ENCODE measurements at places on chromosomes 3 and 15.

GRCh38 chr3:134775831-134776230 is 19.2 kb upstream of the EPHB1 start:
- no peak for DNase-seq

DNA sequence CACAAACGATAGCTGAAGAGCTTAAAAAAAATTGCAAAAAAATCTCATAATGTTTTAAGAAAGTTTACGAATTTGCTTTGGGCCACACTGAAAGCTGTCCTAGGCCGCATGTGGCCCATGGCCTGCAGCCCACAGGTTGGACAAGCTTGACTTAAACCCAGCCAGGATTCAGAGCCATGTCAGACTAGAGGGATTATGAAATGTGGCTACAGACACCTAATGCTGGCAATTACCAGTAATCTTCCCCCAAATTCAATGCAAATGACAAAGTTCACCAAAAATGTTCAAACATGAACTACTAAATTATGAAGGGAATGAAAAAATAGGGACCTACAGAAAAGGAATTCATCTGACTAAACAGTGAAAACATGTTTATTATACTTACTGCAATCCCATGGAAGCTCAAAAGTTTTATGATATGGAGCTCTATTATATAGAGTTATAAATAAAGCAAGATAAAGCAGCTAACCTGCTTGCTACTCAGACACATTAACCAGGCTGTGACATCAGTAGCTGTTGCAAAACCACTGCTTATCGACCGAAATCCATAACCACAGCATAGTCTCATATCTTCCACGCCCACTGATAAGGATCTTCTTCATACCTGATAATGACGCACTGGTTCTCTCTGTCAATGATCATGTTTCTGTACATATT is 49.2 kb downstream of the LDHAL6B start:
- DNase-seq = no peak

DNA sequence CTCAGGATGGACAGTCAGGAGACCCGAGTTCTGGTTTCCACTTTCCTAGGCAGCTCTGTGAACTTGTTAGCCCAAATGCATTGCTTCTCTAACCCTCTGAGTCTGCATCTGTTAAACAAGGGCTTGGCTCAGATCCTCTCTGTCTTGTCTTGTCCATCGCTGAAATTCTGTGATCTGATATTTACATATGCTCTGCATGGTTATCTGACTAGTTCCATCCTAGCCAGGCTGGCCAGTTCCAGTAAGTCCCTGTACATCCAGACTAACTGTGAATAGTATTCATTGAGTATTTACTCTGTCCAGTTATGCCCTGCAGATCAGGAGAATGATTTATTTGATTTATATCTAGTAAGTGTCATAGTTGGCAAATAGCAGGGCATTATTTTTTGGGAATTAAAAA is 27.0 kb upstream of the SV2B start:
- no peak for DNase-seq

DNA sequence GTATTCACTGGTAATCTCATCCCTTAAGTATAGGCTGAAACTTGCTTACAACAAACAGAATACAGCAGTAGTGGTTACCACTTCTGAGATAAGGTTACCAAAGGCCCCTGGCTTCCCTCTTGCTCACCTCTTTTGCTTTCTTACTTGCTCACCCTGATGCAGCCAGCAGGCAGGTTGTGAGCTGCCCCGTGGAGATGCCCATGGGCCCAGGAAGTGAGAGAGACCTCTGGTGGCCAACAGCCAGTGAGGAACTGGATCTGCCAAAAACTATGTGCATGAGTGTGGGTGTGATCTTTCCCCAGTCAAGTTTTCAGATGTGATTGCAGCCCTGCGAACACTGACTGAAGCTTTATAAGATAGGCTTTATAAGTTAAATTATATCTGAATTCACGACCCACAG is 48.7 kb downstream of the NMNAT3 start:
- DNase-seq = peak; percentile 5

DNA sequence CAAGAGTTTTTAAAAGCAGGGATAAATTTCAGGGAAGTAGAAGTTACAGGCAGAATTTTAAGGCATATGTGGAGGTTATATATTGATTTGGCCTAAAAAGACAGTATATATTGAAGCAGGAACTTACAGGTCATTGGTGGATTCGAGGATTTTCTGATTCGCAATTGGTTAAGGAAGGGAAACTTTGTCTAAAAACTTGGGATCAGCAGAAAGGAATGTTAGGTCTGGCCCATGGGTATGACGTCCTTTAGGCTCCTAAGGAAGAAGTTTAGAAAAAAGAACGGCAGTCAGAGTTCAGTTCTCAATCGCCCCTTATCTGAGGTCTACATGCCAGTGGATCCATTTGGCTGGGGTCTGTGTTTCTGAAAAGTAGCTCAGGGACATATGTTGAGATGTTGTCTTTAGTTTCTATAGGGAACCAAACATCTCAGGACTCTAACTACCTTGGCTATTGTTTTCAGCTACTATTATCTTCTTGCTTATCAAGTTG is 33.2 kb upstream of the ACP3 start:
- DNase-seq = no peak

GRCh38 chr3:175428466-175428865 is 569.3 kb downstream of the NAALADL2 start:
- no peak for DNase-seq

DNA sequence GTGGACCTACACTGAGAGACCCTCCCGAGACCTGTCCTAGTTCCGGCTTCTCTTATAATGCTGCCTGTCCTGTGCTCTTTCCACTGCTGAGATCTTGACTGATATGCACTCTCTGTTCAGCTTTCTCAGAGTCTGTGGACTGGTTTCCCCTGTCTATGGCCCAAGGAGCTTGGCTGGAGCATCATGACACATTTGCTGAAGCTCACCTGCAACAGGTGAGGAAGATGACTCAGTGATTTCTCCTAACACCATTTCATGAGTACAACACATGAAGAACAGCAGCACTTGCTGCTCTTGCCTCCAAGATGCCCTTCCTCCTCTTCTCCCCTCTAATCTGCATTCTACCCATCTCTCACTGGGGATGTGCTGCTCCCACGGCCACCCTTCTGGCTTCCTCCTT is 92.1 kb downstream of the DUT start:
- DNase-seq = no peak

DNA sequence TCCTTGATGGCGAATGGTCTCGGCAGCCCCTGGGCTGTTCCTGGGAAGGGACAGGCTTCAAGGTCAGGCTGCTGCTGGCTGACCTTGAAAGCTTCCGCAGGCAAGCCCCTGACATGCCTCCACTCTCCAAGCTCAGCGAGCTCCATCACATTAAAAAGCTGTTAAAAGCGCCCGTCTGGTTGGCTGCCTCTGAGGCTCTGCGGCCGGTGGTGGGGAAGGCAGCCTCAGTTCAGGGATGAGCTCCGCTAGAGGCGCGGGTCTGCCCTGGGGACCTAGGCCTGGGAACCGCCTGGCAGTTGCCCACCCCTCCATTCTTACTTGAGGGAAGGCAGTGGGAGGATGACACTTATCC is 103.8 kb downstream of the LINGO1 start:
- DNase-seq = no peak

GRCh38 chr3:73559749-73560148 is 65.0 kb downstream of the PDZRN3 start:
- DNase-seq = no peak

GRCh38 chr3:137259701-137260100 is 301.9 kb downstream of the IL20RB start:
- DNase-seq = no peak

DNA sequence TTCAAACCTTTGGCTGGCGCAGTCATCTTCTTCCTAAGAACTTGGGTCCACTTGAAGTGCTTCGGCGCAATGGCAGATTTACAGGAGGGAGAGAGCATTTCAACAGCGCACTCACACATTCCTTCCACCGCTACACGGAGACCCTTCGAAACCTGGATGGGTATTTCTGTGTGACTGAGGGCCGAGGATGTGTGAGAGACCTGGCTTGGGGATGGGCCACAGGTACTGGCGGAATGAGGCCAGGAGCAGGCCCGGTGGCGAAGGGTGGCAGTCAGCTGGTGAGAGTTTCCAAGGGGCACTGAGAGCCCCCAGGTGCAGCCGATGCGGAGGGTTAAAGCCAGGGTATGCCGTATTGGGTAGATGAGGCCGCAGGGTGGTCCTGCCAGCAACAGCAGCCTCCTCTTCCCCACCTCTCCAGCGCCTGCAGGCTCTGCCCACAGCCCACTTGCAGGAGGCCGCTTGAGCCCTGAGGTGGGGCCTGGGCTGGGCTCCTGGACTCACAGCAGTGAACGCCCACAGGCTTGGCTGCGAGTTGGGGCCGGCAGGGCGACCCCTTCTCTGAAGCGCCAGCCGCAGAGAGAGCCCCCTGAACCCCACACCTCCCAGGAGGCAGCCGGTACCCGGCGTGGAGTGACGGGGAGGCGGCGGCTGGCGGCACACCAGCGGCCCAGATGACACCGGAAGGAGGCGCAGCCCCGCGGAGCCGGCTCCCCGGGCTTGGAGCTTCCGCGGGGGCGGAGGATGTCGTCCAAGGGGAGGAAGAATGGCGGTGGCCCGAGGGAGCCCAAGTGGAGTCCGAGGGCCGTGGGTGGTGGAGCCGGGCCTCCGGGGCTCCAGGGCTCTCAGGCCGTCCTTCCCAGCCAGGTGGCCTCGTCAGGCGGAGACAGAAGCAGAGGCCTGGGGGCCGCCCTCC is 166.5 kb downstream of the NSMCE3 start:
- DNase-seq = no peak

- no peak for DNase-seq
Observed at GRCh38 chr3:111669926-111670630, 74.9 kb upstream of the ZBED2 start.

DNA sequence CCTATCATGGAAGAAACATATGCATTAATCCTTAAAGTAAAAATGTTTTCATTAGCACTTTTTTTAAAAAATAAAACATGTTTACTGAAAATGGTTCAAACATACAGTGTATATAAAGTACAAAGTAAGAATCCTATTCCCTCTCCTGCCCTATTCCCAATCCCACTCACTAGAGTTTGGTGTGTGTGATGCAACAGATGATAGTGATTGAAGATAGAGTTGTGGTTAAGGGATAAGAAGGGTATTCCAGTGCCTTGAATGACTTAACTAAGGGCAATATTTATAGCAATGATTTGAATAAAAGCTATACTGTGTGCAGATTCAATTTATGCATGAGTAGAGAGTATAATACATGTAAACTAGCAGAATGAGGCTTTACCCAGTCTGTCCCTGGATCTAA is 18.1 kb downstream of the ZNF280D start:
- no peak for DNase-seq

DNA sequence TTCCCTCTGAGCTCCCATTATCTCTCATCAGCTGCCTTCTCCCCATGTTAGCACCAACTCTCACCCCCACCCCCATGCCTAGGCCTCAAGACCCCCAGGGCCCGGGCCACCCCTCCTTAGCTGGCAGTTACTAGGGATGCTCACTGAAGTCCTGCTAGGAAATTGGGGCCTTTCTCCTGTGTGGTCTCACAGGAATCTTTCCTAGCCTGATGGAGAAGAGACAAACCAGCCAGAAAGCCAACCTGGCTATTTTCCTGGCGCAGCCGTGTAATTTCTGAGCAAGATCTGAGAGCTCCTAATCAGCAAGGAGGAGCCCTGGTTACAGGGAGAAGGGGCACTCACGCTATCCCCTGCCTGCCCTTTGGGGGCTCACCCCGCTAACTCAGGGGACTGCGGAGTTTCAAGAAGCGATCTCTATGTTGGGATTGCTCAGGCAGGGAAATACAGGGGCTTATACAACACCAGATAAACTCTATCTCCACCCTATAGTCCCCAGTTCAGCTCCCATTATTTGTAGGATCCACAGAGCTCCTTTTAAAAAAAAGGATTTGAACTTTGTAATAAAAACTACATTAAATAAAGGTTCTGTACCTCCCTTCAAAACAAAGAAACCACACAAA is 25.2 kb downstream of the NR2F2 start:
- DNase-seq = no peak

DNA sequence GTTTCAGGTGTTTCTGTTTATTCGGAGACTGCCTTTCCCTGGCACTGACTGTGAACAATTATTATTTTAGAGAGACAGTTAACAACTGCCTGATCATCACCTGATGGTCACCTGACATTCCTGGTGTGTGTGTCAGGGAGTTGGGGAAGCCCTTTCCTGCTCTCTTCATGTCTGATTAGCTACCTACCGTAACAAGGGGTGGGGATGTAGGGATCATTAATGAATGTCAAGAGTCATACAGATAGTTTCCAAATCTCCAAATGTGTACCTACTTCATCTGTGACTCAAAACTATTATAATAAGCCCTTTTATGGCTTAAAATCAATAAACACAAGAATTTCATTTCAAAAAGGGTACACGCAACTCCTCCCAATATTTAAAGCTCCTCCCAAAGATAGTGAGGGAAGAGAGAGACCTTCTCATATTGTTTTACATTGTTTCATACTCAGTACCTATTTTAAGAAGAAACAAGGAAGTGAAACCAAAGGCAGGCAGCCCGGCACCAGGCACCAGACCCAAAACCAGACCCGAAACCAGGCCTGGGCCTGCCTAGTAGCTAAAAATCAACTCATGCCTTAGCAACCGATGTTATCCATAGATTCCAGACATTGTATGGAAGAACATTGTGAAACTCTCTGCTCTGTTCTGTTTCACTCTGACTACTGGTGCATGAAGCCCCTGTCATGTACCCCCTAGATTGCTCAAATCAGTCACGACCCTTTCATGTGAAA is 844.9 kb upstream of the ALCAM start:
- DNase-seq = no peak

- DNase-seq = no peak
Observed at GRCh38 chr15:98952381-98952803, 55.2 kb downstream of the PGPEP1L start.

Measured in SW 1271 (cell line).